ENCODE measurements at places on chromosomes 2 and 18.

- DNase-seq, result no peak
Measured at GRCh38 chr2:84776011-84776410, 104.9 kb downstream of the TRABD2A start.

DNA sequence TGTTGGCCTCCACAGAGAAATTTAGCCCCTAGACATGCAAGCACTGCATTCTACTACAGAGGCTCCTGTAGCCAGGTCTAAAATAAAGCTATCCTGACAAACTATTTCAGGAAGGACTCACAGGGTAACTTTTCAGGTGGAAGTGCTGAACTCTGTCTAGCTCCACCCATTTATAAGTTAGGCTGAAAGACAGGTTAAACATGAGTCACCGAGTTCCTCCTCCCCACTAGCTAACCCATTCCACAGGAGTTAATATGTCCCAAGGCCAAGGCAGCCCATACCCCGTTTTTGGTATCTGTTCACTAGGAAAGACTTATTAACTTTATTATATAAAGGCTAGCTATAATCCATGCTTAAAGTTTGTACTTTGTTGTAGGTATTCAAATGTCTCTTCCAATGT lies 3.5 kb downstream of the CWC22 start:
- DNase-seq, result no peak

DNA sequence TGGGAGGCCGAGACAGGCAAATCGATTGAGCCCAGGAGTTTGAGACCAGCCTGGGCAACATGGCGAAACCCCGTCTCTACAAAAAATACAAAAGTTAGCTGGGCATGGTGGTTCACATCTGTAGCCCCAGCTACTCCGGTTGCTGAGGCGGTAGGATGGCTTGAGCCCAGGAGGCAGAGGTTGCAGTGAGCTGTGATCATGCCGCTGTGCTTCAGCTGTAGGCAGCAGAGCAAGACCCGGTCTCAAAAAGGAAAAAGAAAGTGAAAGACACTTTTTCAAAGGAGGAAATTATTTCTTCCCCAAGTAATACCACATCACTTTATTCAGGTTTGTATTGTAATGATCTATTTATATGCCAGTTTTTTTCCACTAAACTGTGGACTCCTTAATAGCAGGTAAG lies 35.7 kb upstream of the TAF4B start:
- no peak for DNase-seq

DNA sequence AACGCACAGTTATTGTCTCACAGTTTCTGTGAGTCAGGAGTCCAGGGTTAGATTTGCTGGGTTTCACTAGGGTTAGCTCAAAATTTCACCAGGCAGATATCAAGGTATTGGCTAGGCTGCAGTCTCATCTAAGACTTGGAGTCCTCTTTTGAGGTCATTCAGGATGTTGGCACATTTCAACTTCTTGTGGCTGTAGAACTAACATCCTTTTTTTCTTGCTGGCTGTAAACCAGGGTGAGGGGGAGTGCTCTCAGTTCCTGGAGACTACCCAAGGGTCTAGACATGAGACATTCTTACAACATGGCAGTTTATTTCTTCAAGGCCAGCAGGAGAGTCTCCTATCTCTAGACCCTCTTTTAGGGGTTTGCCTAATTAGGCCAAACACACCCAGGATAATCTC lies 12.8 kb upstream of the CAVIN2 start:
- DNase-seq, result no peak

DNA sequence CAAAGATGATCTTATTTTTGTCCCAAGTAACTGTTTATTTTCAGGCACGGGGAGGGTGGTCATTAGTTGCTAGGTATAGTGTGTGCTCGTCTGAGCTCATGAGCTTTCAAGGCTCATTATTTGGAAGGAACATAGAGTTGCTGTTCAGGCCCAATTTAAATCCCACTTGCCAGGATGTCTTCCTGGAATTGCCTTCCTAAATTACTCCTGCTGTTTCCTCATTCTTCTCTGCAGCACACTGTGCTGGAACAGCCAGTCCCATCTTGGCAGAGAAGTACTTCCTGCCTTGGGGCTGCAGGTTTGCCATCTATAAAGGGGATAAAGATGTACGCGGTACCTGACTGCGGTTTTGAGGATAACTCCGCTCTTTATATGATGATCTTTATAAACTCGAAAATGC lies 37.3 kb downstream of the GREB1 start:
- DNase-seq, result no peak

- no peak for DNase-seq
Measured at GRCh38 chr2:88875736-88876135, 184.3 kb downstream of the RPIA start.

DNA sequence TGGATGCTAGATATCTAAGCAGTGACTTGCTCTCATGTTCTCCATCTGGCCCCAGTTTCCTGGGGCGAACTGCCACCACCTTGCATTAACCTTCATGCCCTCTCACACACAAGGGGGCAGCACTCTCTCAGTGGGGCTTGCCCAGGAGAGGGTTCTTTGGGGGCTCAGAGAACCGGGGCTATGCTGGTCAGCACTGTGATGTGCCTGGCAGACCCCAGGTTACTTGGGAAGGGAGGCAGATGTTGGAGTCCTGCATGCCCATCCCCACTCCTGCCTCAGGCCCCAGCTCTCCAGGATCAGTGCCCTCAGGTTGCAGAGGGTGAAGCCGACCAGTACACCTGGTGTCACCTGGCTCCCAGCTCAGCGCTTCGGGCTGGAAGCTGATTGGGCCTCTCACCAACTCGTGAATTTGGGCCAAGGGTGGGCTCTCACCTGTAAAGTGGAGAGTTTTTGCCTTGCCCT lies 396.2 kb upstream of the HS6ST1 start:
- DNase-seq, result no peak

- DNase-seq, result no peak
Measured at GRCh38 chr2:56590611-56591010, 406.8 kb downstream of the CCDC85A start.

DNA sequence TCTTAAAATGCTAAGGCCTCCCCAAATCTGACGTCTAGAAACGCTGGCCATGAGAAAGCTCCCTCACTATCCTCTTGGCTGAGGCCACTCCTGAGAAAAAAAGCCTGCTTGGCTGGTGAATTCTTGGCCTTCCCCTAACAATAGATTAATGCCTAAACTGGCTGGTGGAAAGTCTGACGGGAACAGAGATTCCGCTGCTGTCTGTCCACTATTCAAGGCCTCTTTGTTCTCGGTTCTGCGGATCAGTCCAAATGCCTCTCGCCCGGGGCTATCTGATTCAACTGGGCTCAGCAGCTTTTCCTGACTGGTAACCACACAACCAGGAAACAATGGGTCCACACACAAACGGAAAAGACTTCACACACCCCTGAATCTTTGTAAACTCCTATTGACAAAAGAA lies 27.2 kb downstream of the PXDN start:
- DNase-seq, result no peak

DNA sequence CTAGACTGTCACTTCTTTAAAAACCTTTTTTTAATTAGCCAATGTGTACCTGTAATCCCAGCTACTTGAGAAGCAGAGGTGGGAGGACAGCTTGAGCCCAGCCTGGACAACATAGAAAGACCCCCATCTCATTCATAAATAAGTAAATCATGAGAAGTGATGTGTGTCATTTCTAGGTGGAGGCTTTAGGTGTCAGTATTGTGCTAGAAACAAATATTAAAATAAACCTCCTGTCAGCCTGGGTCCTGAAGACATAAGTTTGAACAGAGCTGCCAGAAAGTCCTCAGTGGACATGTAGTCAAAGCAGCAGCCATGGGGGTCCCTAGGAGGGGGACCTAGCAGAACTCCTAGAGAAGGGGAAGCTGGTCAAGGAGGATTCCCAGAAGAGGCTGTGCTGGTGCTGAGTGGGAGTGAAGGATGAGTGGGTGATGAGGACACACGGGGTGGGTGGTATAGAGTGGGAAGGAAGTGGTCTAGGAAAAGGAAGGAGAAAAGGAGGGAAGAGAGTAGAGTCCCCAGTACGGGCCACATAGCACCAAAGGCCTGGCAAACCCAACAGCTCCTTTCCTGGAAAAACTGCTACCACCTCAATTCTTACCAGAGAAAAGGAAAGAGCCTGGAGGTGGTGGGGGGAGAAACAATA lies 316.6 kb upstream of the NCKAP5 start:
- DNase-seq, result no peak

- no peak for DNase-seq
Measured at GRCh38 chr2:7552825-7553570, 635.8 kb downstream of the RNF144A start.

- DNase-seq, result no peak
Measured at GRCh38 chr2:209619782-209620181, 151.8 kb upstream of the UNC80 start.

DNA sequence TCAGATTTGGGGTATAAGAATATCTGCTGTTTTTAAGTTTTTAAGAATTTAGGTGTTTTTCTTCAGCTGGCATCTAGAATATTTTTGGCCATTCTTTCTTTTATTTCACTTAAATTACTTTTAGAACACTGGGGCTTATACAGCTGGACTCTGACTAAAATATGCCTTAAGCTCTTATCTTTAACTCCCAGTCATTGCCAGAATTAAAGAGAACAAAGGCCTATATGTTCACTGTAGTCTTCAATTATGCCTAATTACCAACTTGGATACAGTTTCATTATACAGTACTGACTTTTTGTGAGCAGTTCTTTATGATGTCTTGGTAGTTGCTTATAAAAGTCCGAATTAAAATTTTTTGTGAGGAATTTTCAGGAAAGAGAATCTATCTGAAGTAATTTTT lies 192.8 kb downstream of the ZNF407 start:
- no peak for DNase-seq

GRCh38 chr2:239166201-239166834 lies 234.5 kb downstream of the HDAC4 start:
- DNase-seq, result no peak

GRCh38 chr18:27887287-27887686 lies 289.6 kb downstream of the CDH2 start:
- no peak for DNase-seq

GRCh38 chr2:201932511-201932910 lies 101.1 kb upstream of the FZD7 start:
- DNase-seq, result no peak

- DNase-seq, result no peak
Measured at GRCh38 chr2:74867841-74868658, 34.1 kb downstream of the HK2 start.

DNA sequence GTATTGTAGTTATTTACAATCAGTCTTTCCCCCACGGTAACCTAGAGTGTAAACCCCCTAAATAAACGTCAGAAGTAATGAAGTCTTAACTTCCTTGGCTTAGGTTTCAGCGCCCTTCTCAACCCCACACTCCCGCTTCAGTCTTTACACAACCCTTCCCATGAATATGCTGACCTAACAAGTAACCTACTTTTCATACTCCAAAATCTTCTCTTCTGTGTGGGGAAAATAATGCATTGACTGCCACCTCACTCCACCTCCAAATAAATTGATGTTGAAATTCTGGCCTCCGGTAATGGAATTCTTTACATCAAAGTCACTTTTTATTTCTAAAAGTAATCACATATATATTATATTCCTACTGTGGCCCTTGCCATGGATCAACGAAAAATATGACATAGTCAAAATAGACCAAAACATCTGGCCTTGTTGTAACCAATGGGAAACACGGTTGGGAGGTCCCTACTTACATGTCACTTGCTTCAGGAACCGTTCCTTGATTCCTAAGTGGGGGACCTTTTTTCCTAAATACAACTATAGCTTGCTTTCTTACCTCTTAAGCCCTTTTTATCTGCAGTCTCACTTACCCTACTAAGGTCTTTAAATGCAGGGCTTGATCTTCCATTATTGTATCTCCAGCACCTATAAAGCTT lies 961 bp downstream of the GEN1 start:
- DNase-seq, result no peak

GRCh38 chr2:239929504-239929903 lies 95.6 kb downstream of the NDUFA10 start:
- DNase-seq, result no peak

DNA sequence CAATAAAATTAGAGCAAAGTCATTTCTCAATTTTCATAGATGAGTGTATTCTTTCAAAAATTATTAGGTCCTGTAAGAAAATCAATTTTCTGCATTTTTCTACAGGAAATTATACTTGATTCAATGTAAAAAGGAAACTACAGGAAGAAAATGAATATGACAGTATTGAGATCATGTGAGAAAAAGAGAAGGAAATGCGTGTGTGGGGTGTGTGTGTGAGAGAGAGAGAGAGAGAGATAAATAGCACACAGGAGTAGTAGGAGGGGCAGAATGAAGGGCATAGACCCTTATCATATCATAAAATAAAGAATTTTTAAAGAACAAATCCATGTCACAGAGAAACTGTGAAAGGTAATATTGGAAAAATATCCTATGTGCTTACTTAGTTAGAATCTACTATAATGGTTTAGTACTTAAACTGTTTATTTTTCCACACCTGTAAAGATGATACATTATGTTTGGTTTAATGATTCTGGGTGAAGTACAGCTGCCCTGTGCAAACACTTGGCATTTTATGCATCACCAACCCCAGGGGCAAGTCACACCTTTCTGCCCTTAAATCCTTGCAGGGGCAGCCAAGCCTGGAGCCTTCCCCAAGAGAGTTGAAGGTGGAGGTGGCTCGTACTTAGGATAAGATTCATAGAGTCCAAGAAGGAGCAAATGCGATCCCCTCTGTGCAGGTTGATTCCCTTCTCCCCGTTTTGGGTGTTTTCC lies 276.4 kb downstream of the TGIF1 start:
- no peak for DNase-seq

DNA sequence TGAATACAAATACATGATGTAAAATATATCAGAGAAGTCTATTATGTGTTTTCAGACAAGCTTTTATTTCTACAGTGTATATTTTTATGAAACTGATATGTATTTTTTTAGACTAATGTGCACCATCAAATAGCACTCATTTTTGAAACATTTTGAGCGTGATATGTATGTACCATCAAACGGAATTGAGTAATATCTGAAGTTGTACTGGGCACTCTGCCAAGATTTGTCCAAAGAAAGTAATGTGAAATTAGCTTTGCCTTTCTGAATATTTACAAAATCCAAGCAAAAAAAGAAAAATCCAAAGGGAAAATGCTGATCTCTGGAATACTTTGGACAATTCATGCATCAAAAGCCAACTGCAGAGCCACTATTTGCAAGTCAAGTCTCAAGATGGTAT lies 972.0 kb downstream of the DPP10 start:
- DNase-seq, result no peak

- DNase-seq, result no peak
Measured at GRCh38 chr18:21281603-21282002, 39.6 kb downstream of the GREB1L start.

DNA sequence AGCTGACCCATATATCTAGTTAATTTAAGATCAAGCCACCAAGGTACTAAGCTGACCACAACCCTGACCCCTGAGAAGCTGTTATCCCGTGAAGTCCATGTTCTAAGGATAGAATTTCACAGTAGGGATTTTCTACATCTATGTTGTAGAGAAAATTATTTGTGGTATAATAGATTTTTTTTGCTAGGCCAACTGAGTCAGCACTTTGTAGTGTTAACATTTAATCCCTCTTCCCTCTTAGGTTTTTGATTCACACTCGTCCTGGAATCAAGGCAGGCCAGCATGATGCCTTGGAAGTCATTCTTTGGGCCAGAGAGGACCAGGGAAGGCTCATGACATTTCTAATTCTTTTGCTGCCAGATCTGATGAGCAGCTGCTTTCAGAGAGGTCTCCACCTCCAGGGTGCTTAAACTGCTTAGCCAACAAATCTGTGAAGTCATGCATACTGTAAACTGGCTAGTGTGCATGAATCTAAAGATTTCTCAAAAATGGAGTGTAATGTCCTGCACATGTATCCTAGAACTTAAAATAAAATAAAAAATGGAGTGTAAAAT lies 102.5 kb downstream of the RBM43 start:
- DNase-seq, result no peak

Data from stimulated activated CD4-positive, alpha-beta T cell treated with anti-CD3 and anti-CD28 coated beads, Interleukin-12 subunit alpha, Interleukin-12 subunit beta, amount 100 ng/mL, for 48 hours (primary cell).